A549 treated with Mapracorat at 1 μM for 4 hours (cell line): ENCODE measurements at places on chromosomes 11 and 22. TPM values are rescaled to one million over a fixed set of nuclear protein-coding genes. Genes with fewer than 3 reads are reported as not detected.

EI24 gene
- total RNA-seq: 99.7 to 109 TPM (median 105 TPM) in 5 replicates

NLRP14 gene
- total RNA-seq: not detected in 5 replicates

OR8D4 gene
- total RNA-seq: not detected in 5 replicates

AMOTL1 gene
- total RNA-seq: 5.7 to 8.6 TPM (median 7.8 TPM) in 5 replicates

BARX2 gene
- not detected in 5 replicates for total RNA-seq

MMP11 gene
- 0.08 to 0.43 TPM (median 0.27 TPM) in 5 replicates for total RNA-seq

LRRC32 gene
- total RNA-seq: 0.17 to 0.47 TPM (median 0.24 TPM) in 5 replicates

EFEMP2 gene
- total RNA-seq: 0.52 to 1.2 TPM (median 0.99 TPM) in 5 replicates

APOL4 gene
- 0.12 TPM in 1 of 5 replicates, not detected in the others for total RNA-seq

SPDYC gene
- total RNA-seq: not detected in 5 replicates

SERPING1 gene
- 0.63 to 1.0 TPM (median 0.83 TPM) in 5 replicates for total RNA-seq

FAR1 gene
- total RNA-seq: 42.3 to 62.2 TPM (median 61.1 TPM) in 5 replicates

OR5B21 gene
- total RNA-seq: not detected in 5 replicates

OR6Q1 gene
- total RNA-seq: not detected in 5 replicates

APBB1 gene
- total RNA-seq: 18.0 to 19.7 TPM (median 18.6 TPM) in 5 replicates

BIRC3 gene
- total RNA-seq: 45.5 to 55.1 TPM (median 51.7 TPM) in 5 replicates

SLC35E4 gene
- 5.0 to 7.3 TPM (median 6.2 TPM) in 5 replicates for total RNA-seq

INS gene
- total RNA-seq: not detected in 5 replicates

USP2 gene
- total RNA-seq: 0.72 to 1.3 TPM (median 1.1 TPM) in 5 replicates

LRP5 gene
- total RNA-seq: 30.9 to 54.0 TPM (median 49.6 TPM) in 5 replicates

CNIH2 gene
- 2.2 to 3.4 TPM (median 2.4 TPM) in 5 replicates for total RNA-seq

PCF11 gene
- 24.1 to 27.1 TPM (median 25.3 TPM) in 5 replicates for total RNA-seq

FOSL1 gene
- total RNA-seq: 122 to 190 TPM (median 138 TPM) in 5 replicates

USP35 gene
- total RNA-seq: 6.7 to 9.2 TPM (median 8.3 TPM) in 5 replicates

WNT11 gene
- total RNA-seq: 1.0 to 1.9 TPM (median 1.7 TPM) in 5 replicates

ZNF70 gene
- 0.83 to 1.1 TPM (median 1.00 TPM) in 5 replicates for total RNA-seq

SLC5A12 gene
- total RNA-seq: not detected in 5 replicates

CAPN1 gene
- total RNA-seq: 90.3 to 122 TPM (median 113 TPM) in 5 replicates

OR5D18 gene
- not detected in 5 replicates for total RNA-seq

NRGN gene
- total RNA-seq: 6.4 to 10.9 TPM (median 9.7 TPM) in 5 replicates

MS4A6E gene
- not detected in 5 replicates for total RNA-seq

IFTAP gene
- 13.3 to 20.8 TPM (median 16.4 TPM) in 5 replicates for total RNA-seq

CASP5 gene
- not detected in 5 replicates for total RNA-seq

SMIM35 gene
- total RNA-seq: 0.04 TPM in 1 of 5 replicates, not detected in the others

ARCN1 gene
- 85.2 to 94.4 TPM (median 89.4 TPM) in 5 replicates for total RNA-seq

SPI1 gene
- total RNA-seq: 0.15 to 0.20 TPM in 2 of 5 replicates, not detected in the others

OR5M11 gene
- total RNA-seq: not detected in 5 replicates

MUC5AC gene
- 1.1 to 2.7 TPM (median 1.8 TPM) in 5 replicates for total RNA-seq

PKNOX2 gene
- total RNA-seq: 0.11 TPM in 1 of 5 replicates, not detected in the others

PHF5A gene
- 62.3 to 80.9 TPM (median 64.0 TPM) in 5 replicates for total RNA-seq
